Motor neuron (in vitro differentiated cells): ENCODE measurements at places on chromosomes 2 and 18.
A peak's percentile ranks its signal among the peaks of the same experiment; 100 is the strongest.

DNA sequence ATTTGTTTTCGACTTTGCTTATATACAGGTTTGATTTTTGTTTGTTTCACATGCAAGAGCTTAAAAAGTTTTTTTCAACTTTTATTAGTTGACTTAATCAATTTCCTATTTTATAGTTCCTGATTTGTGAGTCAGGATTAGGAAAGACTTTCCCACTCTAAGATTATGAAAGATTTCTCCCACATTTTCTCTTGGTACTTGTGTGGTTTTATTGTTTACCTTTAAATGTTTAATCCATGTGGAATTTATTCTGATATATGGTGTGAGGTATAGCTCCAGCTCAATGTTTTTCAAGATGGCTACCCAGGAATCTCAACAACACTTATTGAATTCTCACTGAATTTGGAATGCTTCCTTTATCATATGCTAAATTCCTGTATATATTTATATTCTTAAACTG lies 117.8 kb upstream of the LGALSL start:
- ATAC-seq: no peak

GRCh38 chr2:172735582-172736423 lies at the start of gene RAPGEF4:
Gene RAPGEF4, plus strand, starts transcription at chr2:172735845. Its CDS starts 139 bp downstream, at chr2:172735984.
- ATAC-seq: peak; percentile 91

DNA sequence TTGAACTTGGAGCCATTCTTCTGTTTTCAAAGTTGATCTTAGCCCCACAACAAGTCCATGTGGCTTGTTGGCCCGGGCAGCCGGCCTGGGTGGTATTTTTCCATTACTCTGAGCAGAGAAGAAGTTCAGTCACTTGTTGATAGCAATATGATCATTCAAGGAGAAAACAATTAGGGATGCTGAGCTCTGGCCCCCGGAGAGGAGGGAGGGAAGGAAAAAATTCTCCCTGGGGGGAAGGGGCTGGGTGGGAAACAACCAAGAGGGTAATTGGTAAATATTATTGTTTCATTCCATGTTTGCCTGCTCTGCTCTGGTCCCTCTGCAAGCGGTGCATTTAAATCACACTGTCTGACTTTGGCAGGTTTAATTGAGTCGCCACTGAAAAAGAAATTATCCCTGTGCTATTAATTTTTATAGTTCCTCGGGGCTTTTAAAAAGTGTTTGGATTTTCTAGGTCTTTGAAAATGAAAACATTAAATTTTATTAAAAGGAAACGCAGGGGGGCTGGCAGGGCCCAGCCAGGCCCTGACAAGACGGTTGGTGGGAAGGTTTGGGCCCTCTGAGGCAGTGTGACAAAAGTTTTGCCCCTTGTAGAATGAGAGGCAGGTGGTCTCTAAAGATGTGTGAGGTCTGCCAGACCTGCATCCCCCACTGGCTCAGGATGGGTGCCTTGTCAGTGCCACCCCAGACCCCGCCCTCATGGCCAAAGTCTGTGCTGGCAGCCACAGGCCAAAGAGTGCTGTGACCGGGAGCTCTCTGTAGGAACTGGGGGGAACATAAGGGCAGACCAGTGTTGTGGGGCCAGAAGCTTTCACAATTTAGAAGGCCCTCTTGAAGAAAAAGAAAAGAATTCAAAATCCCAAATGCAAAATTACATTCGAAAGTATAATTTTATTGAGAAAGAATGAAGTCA lies 52.5 kb upstream of the SLC14A2 start:
- ATAC-seq: no peak

- no peak for ATAC-seq
These were observed 94.6 kb downstream of the CELF4 start for GRCh38 chr18:37470986-37471385.

- no peak for ATAC-seq
These were observed 78.5 kb downstream of the MAIP1 start for GRCh38 chr2:200033929-200034328.

GRCh38 chr2:15389895-15390294 lies 171.2 kb downstream of the NBAS start:
- ATAC-seq: no peak

- peak; percentile 46 for ATAC-seq
These were observed 711 bp downstream of the SFXN5 start for GRCh38 chr2:73070643-73071359.

DNA sequence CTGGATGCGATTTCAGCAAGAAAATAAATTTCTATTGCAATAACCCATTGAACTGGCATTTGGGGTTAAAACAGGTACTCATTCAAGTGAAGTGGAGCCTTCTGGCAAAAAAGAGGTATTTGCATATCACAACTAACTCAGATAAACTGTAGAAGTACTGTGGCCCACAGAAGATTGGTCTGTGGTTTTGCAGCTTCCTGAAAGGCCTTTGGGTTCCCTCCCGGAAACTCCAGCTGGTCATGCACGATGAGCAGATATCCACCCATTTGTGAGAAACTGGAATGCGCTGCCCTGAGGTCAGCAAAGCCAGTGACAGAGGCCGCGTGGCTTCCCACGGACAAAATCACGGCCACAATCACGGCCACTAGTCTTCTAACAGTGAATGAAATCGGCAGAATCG lies 106.3 kb downstream of the EPHA4 start:
- ATAC-seq: no peak

DNA sequence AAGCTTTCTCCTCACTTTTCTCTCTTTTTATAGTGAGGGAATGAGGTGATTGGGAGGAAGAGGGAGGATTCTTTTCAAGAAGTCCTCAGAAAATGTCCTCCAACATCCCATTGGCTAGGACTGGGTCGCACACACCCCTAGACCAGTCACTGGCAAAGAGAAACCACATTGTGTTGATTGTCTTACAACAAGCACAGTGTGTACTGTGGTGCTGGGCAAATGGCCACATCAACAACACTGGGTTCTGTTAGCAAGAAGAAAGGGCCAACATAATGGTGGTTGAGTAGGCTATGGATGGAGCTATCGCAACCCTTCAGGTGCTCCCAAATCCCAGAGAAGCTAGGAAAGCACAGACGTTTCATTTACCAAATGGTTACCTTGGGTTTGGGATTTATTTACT lies 18.7 kb upstream of the PTPN4 start:
- no peak for ATAC-seq

GRCh38 chr18:50848061-50848551 lies 28.3 kb upstream of the MRO start:
- ATAC-seq: no peak

DNA sequence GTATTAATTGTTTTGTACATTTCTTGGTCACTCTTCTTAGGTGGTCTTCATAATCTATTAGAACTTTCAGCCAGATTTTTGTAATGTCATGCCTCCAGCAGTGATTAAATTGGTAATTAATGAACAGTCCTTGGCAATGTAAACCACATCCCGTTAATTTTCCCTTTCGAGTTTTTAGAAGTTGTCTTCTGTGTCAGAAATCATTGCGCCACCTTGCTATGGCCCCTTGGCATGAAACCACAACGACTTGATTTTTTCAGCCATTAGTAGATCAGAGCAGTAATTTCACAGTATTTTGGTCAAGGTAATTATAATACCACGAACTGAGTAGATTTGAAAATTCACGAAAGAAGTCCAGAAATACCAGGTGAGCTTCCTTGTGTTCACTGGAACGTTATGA lies 86.0 kb upstream of the OTX1 start:
- ATAC-seq: no peak

DNA sequence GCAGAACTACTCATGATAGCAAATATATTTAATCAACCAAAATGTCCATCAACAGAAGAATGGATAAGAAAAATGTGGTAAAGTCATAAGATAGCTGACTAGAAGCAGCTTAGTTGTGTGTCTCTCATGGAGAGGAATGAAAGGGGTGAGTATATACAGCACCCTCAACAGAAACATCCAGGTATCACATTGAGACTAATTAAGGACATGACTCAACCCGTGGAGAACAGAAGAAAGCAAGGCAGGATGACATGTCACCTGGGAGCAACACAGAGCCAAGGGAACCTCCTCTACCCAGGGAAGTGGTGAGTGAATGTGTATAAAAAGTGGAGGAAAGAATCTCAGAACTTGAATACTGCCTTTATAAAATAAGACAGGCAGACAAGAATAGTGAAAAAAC lies 1695.0 kb upstream of the CELF4 start:
- ATAC-seq: no peak

- ATAC-seq: no peak
These were observed 623.9 kb downstream of the NYAP2 start for GRCh38 chr2:226023383-226023782.

DNA sequence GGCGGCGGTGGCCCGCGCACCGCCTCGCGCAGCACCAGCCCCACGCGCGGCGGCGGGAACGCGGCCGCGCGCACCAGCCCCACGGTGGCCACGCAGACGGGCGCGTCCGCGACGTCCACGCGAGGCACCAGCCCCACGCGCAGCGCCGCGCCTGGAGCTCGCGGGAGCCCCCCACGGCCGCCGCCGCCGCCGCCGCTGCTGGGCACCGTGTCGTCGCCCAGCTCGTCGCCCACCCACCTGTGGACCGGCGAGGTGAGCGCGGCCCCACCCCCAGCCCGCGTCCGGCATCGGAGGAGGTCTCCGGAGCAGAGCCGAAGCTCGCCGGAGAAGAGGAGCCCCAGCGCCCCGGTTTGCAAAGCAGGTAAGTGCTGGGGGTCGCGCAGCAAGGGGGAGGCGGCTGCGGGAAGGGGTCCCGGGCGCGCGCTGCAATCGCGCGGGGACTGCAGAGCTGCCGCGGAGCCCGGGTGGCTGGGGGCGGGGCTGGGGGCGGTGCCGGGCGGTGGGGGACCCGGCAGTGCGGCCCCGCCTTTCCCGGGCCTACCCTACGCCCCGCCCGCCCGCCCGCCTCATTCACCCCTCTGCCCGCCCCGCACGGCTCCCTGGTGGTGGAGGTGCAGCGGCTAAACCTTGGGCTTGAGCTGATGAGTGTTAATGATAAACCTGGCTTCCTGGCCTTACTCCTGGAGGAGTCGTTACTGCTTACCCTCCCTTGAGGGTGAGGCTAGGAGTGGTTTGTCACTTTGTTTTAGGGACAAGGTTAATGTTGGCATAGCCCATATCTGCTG lies 851 bp downstream of the FAM117B start:
- peak; percentile 52 for ATAC-seq

DNA sequence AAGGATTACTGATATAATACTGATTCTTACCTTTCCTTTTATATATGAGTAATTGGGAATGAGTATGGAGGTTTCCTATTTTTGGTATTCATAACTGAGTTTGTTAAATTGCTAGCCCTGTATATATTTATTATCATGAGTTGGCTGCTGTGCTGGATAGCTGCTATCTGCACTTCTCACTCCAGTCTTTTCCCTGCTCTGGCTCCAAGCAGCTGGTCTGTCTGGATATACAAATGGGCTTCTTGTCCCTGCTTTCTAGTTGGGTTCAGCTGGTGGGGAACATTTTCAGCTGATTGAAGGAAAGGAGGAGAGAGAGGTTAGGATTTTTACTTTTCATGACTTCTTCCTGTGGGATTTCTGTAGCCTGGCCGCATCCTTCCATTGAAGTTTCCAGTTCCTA lies 41.2 kb downstream of the AGFG1 start:
- ATAC-seq: no peak

DNA sequence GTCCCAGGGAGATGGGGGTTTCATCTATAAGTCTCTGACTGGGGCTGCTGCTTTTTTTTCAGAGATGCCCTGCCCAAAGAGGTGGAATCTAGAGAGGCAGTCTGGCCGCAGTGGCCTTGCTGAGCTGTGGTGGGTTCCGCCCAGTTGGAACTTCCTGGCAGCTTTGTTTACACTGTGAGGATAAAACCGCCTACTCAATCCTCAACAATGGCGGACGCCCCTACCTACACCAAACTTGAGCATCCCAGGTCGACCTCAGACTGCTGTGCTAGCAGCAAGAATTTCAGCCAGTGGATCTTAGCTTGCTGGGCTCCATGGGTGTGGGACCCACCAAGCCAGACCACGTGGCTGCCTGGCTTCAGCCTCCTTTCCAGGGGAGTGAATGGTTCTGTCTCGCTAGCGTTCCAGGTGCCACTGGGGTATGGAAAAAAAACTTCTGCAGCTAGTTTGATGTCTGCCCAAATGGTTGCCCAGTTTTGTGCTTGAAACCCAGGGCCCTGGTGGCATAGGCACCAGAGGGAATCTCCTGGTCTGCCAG lies 152.6 kb upstream of the CYP26B1 start:
- ATAC-seq: no peak

GRCh38 chr2:207014424-207014823 lies 75.1 kb downstream of the CPO start:
- ATAC-seq: no peak

GRCh38 chr2:149050188-149050587 lies 11.7 kb downstream of the LYPD6B start:
- ATAC-seq: no peak

- ATAC-seq: peak; percentile 60
These were observed 211.6 kb downstream of the TRIB2 start for GRCh38 chr2:12928197-12928774.

DNA sequence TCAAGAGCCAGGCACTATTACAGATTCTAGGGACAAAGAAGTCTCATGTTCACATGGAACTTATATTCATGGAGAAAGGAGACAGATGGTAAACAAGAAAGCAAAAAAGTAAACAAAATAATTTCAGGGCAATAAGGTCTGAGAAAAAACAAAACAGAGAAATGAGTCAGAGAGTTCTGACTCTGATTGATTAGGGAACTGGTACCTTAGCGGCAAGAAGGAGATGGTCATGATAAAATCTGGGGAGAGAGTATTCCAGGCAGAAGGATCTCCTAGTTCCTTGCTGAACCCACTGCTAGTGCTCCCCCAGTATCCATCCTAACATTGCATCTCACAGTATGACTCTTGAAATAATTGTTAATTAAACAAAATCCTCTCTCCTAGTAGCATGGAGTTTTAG lies 161.8 kb upstream of the KLF7 start:
- no peak for ATAC-seq

DNA sequence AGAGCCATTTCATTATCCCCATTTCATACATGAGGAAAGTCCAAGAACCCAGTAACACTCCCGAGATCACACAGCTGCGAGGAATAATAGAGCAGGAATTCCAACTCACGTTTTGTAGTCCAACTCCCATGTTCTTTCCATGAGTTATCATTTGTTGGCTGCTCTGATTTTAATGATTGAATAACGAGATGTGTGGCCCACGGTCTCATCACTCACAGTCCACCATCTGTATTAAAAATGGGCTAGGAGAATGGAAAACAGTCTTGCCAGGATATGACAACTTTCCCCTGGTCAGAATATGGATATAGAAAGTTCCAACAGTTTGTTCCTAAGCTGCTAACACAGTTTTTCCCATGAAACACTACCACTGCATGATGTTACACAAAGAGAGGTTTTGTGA lies 147.5 kb downstream of the METTL4 start:
- no peak for ATAC-seq

GRCh38 chr18:12463191-12463590 lies 55.5 kb downstream of the PRELID3A start:
- ATAC-seq: no peak
